Aorta (tissue), 5 donors: ENCODE measurements at places on chromosomes 7 and 10. TPM values are rescaled to one million over a fixed set of nuclear protein-coding genes. Genes with fewer than 3 reads are reported as not detected.
A peak's percentile ranks its signal among the peaks of the same experiment; 100 is the strongest.

DNA sequence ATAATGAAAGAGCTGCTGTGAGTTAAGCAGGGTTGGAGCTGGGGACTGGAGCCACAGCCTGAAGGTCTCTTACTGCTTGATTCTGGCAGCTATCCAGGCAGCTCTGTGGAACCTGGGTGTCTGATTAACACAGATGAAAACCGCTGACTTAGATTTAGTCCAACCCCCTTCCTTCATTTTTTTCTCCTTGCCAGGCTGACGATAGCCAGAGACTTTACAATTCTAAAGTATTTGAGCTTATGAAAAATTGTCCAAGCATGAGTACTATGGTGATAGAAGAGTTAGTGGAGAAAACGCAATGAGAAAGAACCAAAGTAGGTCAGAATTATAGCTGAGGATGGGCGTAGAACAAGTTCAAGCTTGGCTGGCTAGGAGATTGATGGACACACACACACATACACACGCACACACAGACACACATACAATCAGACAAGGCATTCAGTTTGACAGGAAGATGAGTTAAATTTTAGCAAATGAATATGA lies 13.5 kb upstream of the GPR85 start:
- no peaks in the 10 kb centered on the region for H3K36me3 ChIP-seq
- DNase-seq = peak; percentile 45
- no peaks in the 10 kb centered on the region for H3K4me1 ChIP-seq

DNA sequence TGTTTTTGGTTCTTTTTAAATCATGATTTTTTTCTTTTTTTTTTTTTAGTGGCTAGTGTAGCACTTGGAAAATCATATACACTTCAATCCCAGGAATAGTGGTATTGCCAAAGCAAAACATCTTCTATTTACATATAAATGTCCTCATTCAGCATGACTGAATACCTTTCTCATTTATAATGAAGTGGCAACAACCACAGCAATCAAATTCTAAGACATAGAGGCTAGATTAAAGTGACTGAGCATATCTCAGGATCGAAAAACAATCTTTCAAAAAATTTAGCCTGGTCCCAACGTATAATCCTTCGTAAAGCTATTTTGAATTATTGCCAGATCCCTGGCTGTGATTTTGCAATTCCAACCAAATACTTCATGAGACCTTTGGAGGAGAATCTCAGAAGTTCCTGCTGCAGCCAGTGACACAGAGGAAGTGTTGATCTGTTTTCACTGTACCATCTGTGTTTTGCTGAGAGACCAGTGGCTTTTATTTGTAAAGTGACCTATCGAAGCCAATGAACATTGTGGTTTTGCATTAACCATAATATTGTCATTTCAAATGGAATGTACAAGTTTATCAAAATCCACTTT lies 29.8 kb upstream of the SP8 start:
- H3K27me3 ChIP-seq = no peaks in the 10 kb centered on the region
- H3K4me1 ChIP-seq = no peaks in the 10 kb centered on the region
- DNase-seq = no peak
- no peaks in the 10 kb centered on the region for H3K36me3 ChIP-seq

DNA sequence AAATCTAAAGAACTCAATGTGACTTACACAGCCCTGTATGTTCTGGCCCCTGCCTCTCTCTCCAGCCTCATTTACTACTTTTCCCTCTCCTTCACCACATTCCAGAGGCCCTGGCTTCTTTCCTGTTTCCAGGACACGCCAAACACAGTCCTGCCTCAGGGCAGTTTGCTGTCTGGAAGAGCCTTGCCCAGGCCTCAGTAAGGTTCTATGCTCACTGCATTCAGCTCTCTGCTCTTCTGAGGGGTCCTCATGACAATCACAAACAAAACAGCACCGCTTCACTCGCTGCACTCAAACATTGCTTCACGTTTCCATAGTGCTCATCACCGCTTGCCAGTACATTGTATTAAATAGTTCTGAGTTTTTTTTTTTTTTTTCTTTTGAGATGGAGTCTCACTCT lies 35.1 kb upstream of the GARS1 start:
- no peak overlapping the region for H3K4me3 ChIP-seq
- H3K27me3 ChIP-seq = no peaks in the 10 kb centered on the region
- H3K4me1 ChIP-seq = no peaks in the 10 kb centered on the region
- no peak for DNase-seq
- no peak overlapping the region for H3K27ac ChIP-seq
- H3K36me3 ChIP-seq = peaks cover 3% of the 10 kb centered on the region

GRCh38 chr10:31888442-31888841 lies 40.2 kb downstream of the ARHGAP12 start:
- no peak overlapping the region for H3K27ac ChIP-seq
- H3K27me3 ChIP-seq = no peaks in the 10 kb centered on the region
- H3K36me3 ChIP-seq = no peaks in the 10 kb centered on the region
- H3K4me1 ChIP-seq = peaks cover 9% of the 10 kb centered on the region

DNA sequence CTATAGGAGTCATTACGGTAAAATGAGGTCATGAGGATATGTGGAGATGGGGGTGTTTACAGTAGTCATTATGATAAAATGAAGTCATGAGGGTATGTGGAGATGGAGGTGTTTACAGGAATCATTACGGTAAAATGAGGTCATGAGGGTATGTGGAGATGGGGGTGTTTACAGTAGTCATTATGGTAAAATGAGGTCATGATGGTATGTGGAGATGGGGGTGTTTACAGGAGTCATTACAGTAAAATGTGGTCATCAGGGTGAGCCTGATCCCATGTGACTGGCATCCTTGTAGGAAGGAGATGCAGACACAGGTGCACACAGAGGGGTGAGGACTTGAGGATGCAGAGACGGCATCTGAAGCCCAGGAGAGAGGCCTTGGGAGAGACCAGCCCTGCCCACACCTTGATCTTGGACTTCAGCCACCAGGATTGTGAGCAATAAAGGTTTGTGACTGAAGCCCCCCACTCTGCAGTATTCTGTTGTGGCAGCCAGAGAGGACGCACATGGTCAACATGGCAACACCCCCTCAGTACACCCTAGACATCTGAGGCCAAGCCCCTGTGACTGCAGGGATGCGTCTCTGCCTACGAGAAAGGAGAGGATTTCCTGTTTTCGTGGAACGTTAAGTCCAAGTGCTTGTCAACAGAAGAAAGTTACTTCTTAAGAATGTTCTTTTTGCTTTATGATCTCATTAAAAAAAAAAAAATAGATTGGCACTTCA lies 544.4 kb downstream of the DNAJB6 start:
- no peak for DNase-seq
- H3K27me3 ChIP-seq = no peaks in the 10 kb centered on the region
- H3K4me1 ChIP-seq = no peaks in the 10 kb centered on the region
- H3K4me3 ChIP-seq = no peak overlapping the region
- H3K36me3 ChIP-seq = no peaks in the 10 kb centered on the region
- no peak overlapping the region for H3K27ac ChIP-seq

DNA sequence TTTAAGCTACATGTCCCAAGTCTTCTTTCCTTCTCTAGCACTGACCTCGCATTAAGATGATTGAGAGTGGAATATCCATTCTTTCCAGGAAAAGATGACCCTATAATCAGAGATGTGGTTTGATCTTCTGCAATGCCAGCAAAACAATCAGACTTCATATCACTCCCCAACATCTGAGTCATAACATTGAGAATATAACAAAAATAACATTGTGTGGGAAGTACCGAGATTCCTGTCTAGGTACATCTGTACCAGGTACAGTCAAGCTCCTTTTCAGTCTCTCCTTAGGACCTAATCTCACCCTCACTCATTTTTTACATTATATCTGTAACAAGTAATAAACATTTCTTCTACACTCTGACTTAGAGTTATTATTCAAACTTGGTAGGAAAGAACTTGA lies 201.6 kb downstream of the LRRTM3 start:
- H3K27ac ChIP-seq = no peak overlapping the region
- H3K36me3 ChIP-seq = no peaks in the 10 kb centered on the region
- H3K27me3 ChIP-seq = no peaks in the 10 kb centered on the region
- no peak for DNase-seq
- H3K4me1 ChIP-seq = no peaks in the 10 kb centered on the region

- no peak overlapping the region for H3K27ac ChIP-seq
- no peaks in the 10 kb centered on the region for H3K36me3 ChIP-seq
- H3K4me3 ChIP-seq = no peak overlapping the region
Measured at GRCh38 chr7:114687238-114687637, 234.7 kb upstream of the MDFIC start.

DNA sequence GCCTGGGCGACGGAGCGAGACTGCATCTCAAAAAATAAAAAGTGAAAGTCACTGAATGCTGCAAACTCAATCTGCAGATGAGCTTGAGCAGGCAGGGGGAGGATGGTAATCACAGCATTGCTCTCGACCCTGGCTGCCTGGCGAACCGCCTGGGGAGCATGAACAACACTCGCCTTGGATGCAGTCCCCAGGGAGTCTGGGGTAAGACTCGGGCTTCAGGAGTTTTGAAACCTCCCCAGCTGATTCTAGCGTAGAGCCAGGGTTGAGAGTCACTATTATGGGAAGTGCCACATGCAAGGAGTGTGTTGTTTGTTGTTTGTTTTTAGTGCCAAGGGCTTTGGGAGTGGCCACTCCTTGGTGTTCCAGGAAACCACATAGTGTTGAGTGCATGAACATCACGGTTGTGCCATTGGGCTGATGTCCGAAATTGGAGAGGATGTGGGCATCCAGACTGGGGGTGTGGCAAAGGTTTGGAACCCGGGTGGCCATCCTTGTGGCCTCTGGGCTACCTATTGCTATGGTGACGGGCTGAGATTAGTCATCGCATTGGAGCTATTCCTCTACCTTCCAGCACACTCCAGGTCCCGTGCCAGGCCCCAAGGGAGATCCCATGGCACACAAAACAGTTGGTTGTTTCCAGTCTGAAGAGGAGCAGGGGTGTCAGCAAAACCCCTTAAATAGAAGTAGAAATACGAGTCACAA lies 92.6 kb downstream of the RGS10 start:
- no peaks in the 10 kb centered on the region for H3K27me3 ChIP-seq
- peak overlapping the region; percentile 20 for H3K27ac ChIP-seq
- H3K4me3 ChIP-seq = no peak overlapping the region
- H3K36me3 ChIP-seq = no peaks in the 10 kb centered on the region
- peak; percentile 93 for DNase-seq
- no peaks in the 10 kb centered on the region for H3K4me1 ChIP-seq

- no peaks in the 10 kb centered on the region for H3K36me3 ChIP-seq
- no peaks in the 10 kb centered on the region for H3K4me1 ChIP-seq
- no peak overlapping the region for H3K4me3 ChIP-seq
- H3K27me3 ChIP-seq = no peaks in the 10 kb centered on the region
- H3K27ac ChIP-seq = no peak overlapping the region
- DNase-seq = no peak
Measured at GRCh38 chr10:100736809-100737354, 8.5 kb upstream of the PAX2 start.

- H3K4me1 ChIP-seq = peaks cover 2% of the 10 kb centered on the region
- H3K27me3 ChIP-seq = no peaks in the 10 kb centered on the region
- DNase-seq = no peak
- H3K4me3 ChIP-seq = no peak overlapping the region
- no peaks in the 10 kb centered on the region for H3K36me3 ChIP-seq
- H3K27ac ChIP-seq = no peak overlapping the region
Measured at GRCh38 chr7:35004531-35005095, 32.7 kb downstream of the DPY19L1 start.

LRRD1 gene
- total RNA-seq = not detected

LRRC72 gene
- total RNA-seq = not detected

ENO4 gene
- 0.51 TPM for total RNA-seq

MEOX2 gene
- 14.4 TPM for total RNA-seq

UCMA gene
- total RNA-seq = not detected
